Activated B cell treated with CpG ODN at 0.5 μM for 24 hours (primary cell): ENCODE measurements at places on chromosomes 1 and 21.

DNA sequence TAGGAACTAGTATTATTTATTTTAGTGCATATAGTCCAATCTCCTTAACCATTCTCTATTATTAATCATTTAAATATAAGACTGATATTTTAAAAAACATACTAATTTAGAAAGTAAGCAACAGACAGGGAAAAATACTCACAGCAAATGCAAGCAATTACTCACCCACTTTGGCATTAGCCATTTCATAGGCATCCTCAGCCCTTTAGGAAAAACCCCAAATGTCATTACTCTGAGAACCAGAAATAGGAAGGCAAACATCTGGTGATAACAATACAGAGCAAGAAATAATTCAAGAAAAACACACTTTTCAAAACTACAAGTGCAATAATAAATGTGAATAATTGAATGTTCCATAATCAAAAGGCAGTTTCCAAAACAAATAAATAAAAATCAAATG lies 545.1 kb downstream of the PLPP3 start:
- DNase-seq: no peak

- no peak for DNase-seq
Measured at GRCh38 chr21:45570826-45571601, 28.8 kb upstream of the SLC19A1 start.

DNA sequence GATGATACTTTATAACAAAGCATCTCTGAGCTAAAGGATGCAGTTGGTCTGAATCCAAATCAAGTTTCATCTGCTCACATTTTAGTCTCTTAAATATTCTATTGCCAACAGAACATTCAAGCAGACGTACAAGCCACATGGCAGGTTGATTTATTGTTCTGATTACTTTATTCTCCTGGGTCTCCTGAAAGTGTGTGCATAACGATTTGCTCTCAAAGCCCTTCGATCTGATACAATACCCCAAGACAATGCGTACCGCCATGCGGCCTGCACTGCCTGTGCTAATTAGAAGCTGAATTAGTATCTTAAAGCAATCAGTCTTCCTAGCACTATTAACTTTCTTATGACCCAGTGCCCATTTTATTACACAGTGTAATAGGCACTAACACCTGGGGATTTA lies 56.9 kb downstream of the FHAD1 start:
- DNase-seq: no peak

GRCh38 chr1:178953034-178953433 lies 72.7 kb upstream of the FAM20B start:
- DNase-seq: no peak

DNA sequence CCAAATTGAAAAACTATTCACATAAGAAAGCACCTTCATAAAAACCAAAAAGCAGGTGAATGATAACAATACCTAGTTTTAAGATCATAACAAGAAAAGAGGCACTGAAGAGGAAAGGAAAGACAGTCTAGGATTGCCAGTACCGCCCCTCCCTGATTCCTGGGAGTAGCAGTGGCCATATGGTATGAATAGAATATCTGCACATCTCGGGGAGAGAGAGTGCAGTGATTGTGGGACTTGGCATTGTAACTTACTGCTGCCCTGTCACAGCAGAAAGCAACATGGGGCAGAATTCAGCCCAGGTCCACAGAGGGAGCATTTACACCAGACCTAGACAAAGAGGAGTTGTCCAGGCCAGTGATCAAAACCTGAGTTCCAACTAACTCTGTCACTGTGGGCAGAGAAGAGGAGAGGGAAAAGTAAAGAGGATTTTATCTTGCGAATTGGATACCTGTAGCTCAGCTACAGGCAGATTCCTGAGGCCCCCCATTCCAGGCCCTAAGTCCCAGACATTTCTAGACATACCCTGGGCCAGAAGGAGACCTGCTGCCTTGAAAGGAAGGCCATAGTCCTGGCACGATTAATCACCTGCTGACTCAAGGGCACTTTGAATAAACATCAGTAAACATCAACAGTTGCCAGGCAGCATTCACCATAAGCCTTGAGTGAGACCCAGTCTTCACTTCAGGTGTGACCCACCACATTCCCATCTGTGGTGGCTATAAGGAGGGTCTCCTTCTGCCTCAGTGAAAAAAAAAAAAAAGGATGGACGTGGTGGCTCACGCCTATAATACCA lies 397.5 kb downstream of the TGFB2 start:
- no peak for DNase-seq

DNA sequence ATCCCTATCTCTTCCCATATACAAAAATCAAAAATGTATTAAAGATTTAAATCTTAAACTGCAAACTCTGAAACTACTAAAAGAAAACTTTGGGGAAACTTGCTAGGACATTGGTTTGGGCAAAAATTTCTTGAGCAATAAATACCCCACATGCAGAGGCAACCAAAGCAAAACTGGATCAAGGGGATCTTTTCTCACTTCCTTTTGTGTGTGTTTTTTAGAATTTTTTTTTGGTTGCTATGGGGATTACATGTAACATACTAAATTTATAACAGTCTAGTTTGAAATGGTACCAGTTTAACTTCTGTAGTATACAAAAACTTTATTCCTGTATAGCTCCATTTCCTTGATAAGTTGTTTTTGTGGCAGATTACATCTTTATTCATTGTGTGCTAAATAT lies 16.8 kb downstream of the MAST2 start:
- no peak for DNase-seq
